ENCODE measurements at places on chromosomes 3 and 15.

DNA sequence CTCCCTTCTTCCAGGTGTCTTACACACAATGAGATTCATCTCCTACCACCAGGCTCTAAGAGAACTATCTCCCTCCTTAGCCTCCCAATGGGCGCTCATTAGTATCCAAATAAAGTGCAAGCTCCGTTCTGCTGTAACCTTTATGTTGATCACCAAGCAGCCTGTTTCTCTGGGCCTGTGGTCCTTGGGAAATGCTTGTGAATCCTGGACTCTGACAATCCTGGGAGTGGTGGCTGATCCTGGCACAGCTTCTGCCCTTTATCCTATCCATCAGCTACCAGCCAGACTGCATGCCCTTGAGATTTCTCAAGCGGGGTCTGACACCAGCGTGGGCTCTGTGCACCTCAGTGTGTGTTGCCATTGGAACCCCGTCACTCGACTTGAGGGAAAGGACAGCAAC is 26.1 kb upstream of the USP3 start:
- DNase-seq, result no peak

- peak; percentile 66 for DNase-seq
Observed at GRCh38 chr3:136818191-136818768, 646 bp upstream of the SLC35G2 start.

DNA sequence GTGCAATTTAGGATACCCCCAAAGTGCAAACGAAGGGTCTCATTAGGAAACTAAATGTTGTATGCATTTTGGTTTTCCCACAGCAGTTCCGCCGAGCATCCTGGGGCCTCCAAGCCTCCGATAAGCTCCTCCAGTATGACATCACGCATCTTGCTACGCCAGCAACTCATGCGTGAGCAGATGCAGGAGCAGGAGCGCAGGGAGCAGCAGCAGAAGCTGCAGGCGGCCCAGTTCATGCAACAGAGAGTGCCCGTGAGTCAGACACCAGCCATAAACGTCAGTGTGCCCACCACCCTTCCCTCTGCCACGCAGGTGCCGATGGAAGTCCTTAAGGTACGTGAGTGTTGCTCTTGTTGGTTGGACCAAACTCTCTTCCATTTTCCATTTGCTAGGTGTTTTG is 120.5 kb upstream of the SAMMSON start:
- no peak for DNase-seq

DNA sequence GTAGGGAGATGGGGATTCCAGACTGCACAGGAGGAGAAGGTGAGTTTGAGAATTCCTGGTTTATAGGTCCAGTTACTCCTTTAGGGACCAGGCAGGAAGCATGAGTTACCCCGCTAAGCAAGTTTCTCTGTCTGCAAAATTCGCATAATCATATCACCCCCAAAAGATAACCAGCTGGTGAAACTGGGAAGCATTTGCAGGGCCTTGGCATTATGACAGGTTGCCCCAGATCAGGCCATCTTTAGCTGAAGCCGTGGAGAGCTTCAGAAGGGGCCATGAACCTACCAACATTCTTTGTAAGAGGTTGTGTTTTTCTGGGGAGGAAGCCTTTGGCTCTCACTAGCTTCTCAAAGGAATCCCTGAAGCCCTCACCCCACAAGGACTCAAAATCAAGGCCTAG is 29.4 kb downstream of the ATP2B2 start:
- DNase-seq, result no peak

DNA sequence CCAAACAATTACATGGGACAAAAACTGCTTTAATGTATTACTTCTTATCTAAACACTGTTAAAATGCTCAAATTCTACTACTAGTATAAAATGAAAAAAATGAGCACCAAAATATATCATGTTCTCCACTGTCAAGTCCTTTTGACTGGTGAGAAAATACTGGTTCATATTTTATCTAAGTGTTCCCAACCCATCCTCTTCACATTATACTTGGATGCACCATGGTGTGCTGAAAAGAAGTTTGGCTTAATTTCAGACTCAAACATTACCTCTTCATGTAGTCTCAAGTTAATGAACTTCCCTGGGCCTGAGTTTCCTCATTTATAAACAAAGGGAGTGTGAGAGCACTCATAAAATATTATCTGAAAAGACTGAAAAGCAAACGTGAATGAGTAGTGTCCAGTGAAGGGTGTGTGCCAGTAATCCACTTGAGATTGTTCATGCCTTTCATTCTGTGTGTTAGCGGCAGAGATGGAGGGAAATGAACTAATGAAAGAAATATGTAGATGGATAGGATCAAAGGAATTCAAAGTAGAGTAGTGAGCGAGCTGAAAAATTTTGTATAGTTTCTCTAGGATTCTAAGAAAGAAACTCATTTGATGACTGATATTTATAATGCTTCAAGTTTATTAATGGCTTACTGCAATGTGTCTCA is 263.2 kb downstream of the NLGN1 start:
- DNase-seq, result no peak

GRCh38 chr3:113275929-113276750 is 64.8 kb downstream of the BOC start:
- peak; percentile 84 for DNase-seq

DNA sequence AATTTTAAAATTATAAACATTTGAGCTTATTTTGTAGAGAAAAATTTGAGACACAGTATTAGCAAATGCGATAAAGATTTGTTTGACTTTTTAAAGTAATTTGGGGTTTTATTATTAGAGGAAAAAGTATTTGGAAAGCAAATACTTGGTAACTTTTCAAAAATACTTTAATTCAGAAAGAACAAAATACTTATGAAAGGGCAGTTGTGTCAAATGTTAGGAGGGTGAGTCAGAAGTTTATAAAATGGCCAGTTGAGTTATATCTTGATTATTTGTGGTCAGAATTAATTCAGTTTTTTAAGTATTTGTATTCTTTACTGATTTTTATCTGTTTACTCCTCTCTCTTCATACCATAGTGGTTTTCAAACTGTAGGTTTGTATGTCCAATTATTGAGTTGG is 12.1 kb downstream of the LACTB start:
- no peak for DNase-seq

DNA sequence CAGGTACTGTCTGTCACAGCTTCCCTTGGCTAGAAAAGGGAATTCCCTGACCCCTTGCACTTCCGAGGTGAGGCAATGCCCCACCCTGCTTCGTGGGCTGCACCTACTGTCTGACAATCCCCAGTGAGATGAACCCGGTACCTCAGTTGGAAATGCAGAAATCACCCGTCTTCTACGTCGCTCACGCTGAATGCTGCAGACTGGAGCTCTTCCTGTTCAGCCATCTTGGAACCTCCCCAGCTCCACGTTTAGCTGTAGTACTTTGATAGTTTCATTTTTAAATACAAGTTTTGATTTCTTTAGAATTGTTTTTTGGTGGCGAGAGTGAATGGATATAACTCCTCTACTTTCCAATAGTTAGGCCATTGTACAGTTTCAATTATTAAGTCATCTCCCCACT is 17.8 kb upstream of the HDGFL3 start:
- DNase-seq, result no peak

GRCh38 chr15:20294651-20295237 is 246.9 kb downstream of the GOLGA6L6 start:
- no peak for DNase-seq

DNA sequence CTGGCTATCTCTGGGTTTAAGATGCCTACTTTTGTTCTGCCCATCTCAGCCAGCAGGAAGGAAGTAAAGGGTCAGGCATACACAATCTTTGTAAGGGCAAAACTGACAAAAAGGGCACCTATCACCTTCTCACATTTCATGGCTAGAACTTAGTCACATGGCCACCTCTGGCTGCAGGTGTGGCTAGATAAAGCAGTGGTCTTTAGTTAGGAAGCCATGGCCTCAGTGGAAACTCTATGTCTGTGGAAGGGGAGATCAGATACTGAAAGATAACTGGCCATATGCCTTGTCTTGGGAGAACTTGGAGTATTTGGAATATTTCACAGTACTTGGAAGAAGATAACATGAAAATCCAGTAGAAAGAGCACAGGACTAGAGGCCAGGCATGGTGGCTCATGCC is 80.7 kb upstream of the TBL1XR1 start:
- no peak for DNase-seq

GRCh38 chr15:58498821-58499580 is 67.2 kb downstream of the LIPC start:
- peak; percentile 83 for DNase-seq

- DNase-seq, result no peak
Observed at GRCh38 chr3:127831723-127832172, 9.4 kb upstream of the MGLL start.

DNA sequence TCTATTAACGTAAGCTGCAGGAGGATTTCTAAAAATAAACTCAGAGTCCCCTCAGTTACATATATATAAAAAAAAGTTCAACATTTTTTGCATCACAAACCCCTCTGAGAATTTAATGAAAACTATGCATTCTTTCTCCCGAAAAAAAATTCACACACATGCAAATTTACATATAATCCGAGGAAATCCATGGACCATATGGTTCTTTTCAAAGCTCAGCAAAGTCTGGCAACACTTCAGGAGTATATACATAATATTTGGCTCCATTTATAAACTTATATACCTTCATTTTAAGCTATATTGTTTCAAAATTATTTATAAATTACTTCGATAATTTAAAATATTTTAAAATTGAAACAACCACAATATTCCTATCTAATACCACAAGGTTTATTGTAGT is 140.7 kb upstream of the PLXND1 start:
- no peak for DNase-seq

DNA sequence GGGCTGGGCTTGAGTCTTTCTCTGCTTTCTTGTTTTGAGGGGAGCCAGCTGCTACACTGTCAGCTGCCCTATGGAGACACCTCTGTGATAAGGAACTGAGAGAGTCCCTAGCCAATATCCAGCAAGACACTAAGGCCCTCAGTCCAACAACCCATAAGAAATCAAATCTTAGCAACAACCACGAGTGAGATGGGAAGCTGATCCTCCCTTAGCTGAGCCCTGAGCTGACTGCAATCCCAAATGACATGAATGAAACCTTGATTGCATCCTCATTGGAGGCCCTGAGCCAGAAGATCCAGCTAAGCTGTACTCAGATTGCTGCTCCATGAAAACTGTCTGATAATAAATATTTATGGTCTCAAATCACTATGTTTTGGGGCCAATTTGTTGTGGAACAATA is 302.1 kb upstream of the MME start:
- DNase-seq, result no peak

GRCh38 chr3:160044121-160044520 is 55.5 kb downstream of the IL12A start:
- DNase-seq, result no peak

DNA sequence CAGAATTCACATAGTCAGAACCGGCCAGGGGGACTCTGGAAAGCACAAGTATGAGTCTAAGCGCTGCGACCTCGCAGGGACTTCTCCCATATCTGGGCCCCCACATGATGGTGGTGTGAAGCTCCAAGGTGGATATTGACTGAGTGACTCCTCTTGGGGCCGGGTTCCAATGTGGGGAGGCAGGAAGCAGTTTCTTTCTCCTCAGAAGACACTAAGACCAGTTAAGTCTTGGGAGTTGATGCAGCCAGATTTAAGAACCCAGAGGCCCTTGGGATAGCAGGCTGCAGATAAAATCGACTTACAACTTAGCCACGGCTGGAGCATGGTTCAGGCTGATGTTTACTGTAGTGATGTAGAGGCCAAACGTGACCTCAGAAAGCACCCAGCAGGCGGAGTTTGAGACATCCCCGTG is 55.4 kb upstream of the KLF13 start:
- DNase-seq, result no peak

GRCh38 chr3:104510131-104510849 is 856.4 kb upstream of the ALCAM start:
- no peak for DNase-seq

- DNase-seq, result peak; percentile 66
Observed at GRCh38 chr3:180265551-180265950, 228.8 kb upstream of the PEX5L start.

GRCh38 chr3:115211810-115212492 is 64.9 kb upstream of the ZBTB20 start:
- no peak for DNase-seq

- DNase-seq, result no peak
Observed at GRCh38 chr15:39153716-39154115, 427.2 kb upstream of the THBS1 start.

DNA sequence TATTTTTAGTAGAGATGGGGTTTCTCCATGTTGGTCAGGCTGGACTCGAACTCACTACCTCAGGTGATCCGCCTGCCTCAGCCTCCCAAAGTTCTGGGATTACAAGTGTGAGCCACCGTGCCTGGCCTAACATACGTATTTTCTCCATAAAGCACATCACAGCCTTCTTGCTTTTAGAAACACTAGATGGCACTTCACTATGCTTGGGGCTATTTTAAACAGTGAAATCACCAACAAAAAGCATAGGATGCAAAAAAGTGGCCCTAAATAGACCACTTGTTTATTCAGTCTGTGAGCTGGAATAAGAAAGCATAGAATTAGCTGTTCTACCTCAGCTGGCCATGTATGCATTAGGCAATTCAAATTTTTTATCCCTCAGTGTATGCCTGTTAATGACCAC is 46.0 kb downstream of the PRICKLE2 start:
- no peak for DNase-seq

DNA sequence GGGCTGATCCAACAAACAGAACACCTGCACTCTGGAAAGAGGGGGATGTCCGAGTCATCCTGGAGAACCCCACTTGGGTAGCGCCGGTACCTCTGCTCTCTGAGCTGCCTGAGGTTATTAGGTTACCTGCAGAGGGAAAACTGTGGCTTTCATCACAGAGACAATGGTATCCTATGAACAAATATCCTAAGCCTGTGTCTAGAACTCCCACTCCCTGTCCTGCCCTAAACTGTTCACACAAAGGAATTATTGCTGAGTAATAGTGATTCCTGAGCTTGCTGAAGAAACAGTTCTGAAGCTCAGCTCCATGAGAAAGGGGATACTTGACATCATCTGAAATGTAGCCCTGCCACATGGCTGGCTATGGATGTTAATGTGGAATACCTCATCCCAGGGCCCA is 31.9 kb upstream of the WNT5A start:
- DNase-seq, result peak; percentile 36

DNA sequence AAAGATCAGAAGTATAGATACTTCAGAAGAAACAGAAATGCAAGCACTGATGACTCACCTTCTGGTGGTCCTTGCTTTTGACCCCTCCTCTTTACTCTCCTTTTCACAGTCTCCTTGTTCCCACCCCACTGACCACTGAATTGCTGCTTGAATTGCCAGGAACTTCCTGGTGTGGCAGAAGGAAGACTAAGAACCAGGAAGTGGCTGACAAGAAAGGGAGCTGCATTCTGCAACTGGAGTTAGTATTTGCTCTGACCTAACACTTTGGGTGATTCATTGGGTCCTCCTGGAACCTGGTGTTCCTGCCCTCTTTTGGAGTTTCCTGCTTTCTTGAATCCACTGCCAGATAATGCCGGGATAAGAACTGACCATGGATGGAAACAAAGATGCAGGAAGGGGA is 23.0 kb downstream of the KY start:
- no peak for DNase-seq

DNA sequence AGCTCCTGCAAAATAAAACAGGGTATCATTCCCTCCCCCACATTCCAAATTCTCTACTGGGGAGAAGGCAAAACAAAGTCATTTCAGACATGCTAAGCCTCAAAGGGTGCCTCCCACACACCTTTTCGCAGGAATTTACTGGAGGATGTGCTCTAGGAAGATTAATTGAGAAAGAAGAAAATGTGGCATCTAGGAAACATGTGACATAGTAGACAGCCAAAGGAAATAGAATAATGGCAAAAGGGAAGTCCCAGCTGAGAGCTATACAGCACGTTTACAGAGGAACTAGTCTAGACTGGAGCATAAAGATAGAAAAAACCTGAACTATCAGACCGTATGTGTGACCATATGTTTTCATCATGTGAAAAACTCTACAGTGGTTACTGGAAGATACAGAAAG is 58.8 kb upstream of the MELTF start:
- no peak for DNase-seq

GRCh38 chr15:57861034-57861638 is 154.6 kb downstream of the POLR2M start:
- peak; percentile 51 for DNase-seq

- DNase-seq, result no peak
Observed at GRCh38 chr3:123953735-123954134, 7.3 kb downstream of the CCDC14 start.
